ENCODE measurements at places on chromosomes 2 and 18. TPM values are rescaled to one million over a fixed set of nuclear protein-coding genes. Genes with fewer than 3 reads are reported as not detected.

GRCh38 chr18:59733421-59733820 is 36.2 kb upstream of the CCBE1 start:
- no peak for DNase-seq

DNA sequence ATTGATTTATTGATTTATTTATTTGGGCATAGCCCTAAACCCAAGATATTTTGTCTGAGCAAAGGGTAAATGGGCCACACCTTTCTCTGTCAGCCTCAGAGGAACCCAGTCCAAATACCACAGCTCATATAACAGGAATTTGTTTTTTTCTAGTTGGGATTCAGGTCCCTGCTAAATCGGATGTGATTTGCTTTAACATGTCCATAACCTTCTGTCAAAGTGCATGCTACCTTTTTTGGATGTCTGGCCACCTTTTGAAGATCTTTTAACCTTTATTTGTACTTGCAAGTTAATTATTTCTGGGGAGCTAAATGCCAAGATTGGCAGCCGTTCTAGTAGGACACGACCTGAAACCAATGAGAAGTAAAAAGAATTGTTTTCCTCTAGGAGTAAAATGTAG is 303.2 kb upstream of the UBE2E3 start:
- DNase-seq, result no peak

GRCh38 chr2:104487366-104487765 is 366.5 kb upstream of the POU3F3 start:
- DNase-seq, result no peak

- DNase-seq, result no peak
These were observed 3.8 kb upstream of the ATP6V1C2 start for GRCh38 chr2:10717628-10718027.

GRCh38 chr2:233866479-233866878 is 1.7 kb downstream of the MSL3B start:
- no peak for DNase-seq

DNA sequence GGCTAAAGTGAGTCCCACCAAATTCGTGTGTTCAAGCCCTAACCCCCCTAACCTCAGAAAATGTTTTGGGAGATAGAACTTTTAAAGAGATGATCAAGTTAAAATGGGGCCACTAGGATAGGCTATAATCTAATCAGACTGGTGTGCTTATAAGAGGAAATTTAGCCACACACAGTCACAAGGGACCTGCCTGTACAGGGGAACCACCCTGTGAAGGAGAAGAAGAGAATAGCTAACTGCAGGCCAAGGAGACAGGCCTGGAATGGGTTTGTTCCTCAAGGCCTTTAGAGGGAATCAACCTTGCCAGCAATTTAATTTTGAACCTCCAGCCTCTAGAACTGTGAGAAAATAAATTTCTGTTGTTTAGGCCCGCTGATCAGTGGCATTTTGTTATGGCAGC is 36.0 kb upstream of the TANK start:
- no peak for DNase-seq

DNA sequence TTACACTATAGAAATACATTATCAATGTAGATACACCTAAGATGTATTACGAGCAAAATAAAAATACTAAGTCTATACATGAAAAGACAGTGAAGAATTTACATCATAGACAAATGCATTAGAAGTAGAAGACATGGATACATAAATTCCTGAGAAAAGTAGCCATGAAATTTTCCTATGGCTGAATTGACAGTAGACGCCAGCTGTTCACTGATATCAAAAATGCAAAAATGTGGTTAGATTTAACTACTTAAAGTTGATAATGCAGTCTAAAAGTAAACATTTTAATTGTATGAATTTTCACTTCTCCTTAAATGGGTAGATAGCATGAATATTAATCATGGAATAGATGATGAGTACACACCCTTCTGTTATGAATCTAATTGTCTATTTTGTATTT is 350.9 kb downstream of the ARHGAP15 start:
- no peak for DNase-seq

DNA sequence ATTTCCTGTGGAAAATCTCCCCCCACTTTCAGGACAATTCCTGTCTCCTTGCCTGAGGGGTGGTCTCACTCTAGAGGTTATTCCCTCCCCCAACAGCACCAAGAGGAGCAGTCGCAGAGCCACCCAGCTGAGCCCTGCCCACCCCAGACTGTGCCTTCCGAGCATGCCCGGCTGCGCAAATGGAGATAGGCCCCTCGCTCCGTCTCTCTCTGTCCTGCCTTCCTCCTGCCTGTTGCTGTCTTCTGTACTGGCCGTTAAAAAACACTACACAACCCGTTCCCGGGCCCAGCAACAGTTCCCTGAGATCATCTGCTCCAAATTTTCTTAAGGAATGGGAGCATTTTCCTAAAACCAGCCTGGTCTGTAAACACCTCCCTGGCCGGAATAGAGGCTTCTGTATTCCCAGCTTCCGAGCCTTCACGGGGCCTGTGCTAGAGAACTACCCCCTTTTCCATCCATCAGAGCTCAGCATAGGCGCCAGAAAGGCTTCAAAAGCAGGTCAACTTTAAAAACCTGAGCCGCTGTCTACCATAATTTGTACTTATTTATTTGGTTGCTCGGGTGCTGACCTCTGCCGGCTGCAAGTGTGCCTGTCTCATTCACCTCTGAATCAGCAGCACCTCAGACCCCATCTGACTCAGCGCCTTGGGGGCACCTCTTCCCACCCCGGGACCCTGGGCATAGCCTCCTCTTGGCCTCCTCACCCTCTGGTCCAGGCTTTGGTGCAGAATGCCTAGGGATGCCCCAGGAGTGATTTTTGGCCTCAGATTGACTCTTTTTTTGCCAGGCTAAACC is 159.4 kb downstream of the PXDN start:
- DNase-seq, result peak; percentile 4

The ANO7 gene
- total RNA-seq, result 4.0 TPM

The FAM117B gene
- 11.9 TPM for total RNA-seq

The RMDN2 gene
- 7.5 TPM for total RNA-seq

The DYSF gene
- 5.9 TPM for total RNA-seq

The CHRND gene
- total RNA-seq, result 0.28 TPM

The CCDC68 gene
- total RNA-seq, result 23.4 TPM

The KIAA2012 gene
- total RNA-seq, result not detected

The NLRC4 gene
- total RNA-seq, result 1.7 TPM
